ENCODE measurements at places on chromosomes 1 and 21.

DNA sequence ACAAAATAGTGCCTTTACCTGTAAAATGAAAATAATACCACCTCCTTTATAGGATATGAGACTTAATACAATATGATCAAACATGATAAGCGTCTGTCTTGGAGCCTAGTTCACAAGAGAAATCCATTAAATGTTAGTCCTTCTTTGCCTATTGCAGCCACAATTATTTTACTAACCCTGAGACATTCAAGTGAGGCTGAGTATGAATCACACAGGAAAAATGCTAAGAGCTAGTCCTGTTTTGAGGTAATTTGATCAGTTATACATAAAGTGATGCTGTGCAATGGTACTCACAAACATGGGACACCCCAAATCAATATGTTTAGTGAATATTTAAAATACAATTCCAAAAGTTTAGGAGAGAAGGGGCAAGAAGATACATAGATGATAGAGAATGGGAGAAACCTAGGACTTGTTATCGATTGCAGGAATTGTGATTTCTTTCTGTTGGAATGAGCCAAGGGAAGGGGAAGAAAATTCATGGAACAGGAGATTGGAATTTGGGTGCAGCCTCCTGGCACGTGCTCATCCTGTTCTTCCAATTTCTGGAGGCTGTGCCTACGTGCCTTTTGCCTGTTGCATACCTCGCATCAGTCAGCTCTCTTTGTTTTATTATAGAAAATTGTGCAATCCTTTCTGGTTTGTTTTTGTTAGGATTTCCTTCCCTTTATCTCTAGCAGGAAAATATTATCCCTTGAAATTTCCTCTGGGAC is 39.9 kb upstream of the BACH1 start:
- peak; percentile 87 for DNase-seq

DNA sequence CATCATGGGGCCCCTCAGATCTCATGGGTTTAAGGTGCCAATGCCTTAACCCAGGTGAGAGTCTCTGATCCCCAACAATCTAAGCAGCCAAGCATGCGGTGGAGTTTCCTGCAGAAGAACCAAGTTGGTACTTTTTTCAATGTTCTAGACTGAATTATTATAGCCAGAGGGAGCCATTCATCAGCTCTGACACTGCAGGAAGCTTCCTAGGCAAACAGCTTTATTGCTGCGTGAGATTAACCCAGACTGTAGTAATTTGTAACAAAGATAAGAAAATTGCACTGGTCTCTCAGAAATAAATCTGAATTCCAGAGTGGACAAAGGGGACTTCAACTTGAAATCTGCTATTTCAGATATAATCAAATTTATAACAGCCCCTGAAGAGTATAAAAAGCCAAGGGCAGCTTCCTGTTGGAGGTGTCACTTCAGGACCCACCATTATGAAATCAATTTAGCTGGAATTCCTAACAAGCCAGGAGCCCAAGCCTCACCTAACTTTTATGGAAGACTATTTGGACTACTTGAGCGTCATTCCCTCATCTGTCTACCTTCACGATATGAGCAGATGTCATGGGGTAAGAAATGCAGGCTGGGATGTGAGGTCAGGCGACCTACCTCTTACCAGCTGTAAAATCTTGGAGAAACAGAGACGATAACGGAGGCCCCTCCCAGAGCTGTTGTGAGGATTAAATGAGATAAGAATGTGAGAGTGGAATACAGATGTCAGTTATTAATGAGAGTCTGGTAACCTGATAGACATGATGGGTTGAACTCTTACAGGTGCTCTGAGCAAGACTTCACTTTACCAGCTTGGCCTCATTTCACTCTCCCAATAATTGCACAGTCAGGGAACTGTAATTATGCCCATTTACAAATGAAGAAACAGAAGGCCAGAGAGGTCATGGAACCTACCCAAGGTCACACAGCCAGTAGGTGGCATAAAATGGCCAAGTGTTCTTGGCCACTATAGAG is 135.1 kb downstream of the RRAGC start:
- DNase-seq = no peak

DNA sequence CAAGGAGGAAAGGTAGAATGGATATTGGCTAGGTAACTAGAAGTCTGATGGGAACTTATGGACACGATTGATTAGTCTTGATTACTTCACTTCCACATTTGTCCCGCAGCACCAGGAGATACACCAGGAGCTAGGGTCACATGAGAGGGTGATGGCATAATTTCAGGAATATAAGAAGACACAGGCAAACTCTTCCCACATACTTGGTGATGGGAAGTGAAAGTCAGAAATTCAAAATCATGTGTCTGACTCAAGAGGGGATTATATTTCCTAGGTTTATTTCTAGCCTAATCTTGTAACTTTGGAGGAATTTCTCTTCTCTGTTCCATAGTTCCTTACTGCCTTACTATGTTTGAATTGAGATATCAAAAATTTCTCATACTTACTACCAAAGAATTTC is 185.0 kb downstream of the PBX1 start:
- no peak for DNase-seq

DNA sequence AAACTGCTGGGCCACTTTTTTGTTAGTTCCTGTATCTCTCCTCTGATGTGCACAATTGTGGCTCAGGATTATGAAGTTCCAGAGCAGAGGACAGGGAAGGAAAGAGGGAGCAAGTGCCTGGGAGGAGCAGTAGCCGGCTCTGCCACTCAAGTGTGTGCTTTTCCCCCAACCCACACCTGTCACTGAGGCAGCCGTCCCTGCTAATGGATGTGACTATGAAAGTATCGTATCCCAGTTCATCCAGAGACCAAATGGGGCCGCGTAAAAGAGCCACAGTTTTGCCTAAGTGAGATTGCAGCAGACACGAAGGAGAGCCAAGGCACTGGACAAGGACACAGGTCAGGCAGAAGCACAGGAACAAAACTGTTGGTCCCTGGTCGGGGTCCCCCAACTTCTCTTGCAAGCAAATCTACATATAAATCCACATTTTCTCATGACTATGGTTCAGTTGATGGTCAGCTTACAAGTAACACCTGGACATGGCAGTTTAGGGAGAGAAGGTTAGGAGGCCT is 204.7 kb downstream of the RHOU start:
- no peak for DNase-seq

- no peak for DNase-seq
Measured at GRCh38 chr1:201092738-201093137, 19.5 kb downstream of the CACNA1S start.

DNA sequence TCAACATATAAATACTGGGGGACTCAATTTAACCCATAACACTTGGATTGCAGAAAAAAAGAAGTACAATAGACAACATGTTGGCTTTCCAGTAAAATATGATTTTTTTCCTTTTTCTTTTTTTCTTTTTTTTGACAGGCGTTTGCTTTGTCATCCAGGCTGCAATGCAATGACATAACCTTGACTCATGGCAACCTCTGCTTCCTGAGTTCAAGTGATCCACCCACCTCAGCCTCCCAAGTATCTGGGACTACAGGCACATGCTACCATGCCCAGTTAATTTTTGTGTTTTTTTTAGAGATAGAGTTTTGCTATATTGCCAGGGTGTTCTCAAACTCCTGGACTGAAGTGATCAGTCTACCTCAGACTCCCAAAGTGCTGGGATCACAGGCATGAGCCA is 1512.0 kb upstream of the PRMT6 start:
- DNase-seq = peak; percentile 43

DNA sequence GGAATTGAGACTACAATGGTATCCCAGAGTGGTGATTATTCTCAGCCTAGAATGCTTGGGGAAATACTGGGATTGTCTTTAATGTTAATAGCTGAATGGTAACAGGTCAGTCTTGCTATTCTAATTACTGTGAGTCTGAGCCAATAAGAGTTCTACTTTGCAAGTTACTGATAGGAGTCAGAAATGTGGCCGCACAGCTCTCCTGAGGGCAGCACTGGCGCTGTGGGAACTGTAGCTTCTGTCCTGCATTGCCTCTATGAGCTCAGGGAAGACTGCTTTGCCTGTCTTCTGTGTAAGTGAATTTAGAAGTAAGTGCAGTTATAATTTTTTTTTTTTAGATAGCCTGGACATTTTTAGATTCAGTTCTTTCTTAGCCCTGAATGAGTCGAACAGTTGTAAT is 10.0 kb upstream of the VAMP3 start:
- DNase-seq = no peak

DNA sequence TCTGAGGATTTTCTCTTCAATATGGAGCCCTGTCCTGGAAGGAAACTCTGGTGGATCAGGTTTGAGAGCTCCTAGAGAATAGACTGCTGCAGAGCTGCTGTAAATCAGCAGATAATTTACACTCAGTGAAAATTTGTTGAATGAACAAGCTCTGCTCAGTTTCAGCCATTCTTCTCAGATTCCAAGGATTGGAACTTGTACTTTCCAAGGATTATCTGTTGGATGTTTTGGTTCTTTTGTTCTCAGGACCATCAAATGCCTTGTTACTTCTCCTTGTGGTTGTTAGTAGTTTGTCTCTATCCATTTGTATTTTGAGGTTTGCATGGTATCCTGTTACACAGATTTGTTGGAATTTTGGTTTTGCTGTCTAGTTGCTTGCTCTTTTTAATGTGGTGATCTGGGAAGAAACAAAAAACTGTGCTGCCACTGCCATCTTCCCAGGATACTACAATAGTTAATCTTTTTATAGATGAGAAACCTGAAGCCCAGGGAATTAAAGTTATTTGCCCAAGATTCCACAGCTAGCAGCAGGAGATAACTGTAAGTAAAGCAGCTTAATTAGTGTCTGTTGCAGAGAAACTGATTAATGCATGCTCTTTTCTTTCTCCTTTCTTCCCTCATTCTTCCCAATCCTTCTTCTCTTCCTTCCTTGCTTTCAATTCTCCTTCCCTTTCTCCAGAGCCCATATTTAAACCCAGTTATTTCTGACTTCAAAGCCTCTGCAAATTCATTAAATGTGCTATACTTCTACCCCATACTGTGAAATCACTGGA is 21.7 kb upstream of the KIFAP3 start:
- no peak for DNase-seq

DNA sequence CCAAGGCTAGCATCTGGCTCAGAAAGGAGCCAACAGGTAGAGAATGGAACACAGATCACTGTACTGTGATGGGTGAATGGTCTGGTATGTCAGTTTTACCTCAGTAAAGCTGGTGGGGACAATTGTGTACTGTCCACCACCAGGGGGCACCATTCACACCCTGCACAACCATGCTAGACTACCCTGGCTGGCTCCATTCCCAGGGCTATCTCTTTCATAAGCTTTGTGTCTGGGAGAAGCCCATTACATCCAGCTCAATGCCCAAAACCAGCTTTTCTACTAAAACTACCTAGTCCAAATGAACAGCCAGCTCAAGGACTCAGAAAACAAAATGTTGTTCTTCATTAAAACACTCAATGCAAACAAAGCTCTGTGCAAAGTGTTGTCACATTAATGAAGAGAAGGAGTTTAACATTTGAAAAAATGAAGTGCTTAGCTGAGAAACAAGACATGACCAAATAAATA is 62.0 kb upstream of the RASAL2 start:
- peak; percentile 92 for DNase-seq
